ENCODE measurements at places on chromosomes 5 and 9.

DNA sequence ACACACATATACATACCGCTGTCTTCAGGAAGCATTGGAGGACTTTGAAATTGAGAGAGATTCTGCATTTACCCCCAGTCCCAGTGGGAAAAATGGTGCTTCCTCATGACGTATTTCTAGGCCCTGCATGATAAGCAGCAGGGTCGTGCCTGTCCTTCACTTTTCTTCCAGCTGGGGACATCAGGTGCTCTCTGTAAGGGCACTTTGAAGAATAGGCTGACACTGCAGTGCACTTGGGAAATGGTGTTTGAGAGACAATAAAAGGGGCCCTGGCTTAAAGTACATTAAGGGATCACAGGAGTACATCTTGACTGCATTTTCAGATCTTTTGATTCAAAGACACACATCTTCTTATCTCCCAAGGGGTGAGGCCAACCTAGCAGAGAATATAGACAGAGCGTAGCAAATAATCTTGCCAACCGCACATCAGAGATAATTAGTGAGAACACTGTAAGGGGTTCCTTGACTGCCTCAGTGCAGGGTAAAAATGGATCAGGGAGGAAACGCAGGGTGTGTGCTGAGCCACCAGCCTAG is 437.9 kb downstream of the CSNK1G3 start:
- no peak for DNase-seq

DNA sequence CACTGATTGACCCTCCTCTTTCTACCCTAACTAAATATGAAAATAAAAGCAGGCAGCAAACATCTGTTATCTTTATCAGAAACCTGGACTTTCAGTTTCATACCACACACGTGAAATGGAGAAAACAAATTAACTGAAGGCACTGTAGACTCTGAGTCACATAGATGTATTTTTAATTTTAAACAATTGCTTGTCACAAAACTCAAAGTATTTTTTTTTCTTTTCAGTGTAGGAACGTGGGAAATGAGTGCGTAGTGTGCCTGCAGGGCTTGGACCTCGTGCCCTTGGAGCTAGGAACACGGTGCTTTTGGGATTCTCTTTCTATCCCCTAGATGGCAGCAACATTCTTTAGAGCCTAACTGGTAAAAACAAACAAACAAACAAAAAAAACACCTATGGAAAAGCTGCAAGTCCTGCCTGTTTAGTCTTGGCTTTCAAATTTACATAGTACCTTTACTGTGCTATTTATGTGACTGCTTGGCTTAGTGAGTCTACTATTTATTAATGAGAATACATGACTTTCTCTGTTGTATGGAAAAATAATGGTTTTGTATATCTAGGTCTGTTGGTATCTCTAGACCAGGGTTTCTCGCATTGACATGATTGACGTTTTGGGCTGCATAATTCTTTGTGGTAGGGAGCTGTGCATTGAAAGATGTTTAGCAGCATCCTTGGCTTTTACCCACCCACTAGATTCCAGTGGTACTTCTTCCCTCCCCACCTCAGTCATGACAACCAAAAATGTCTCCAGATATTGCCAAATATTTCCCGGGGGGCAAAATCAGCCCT is 16.8 kb upstream of the ACTBL2 start:
- DNase-seq: no peak

DNA sequence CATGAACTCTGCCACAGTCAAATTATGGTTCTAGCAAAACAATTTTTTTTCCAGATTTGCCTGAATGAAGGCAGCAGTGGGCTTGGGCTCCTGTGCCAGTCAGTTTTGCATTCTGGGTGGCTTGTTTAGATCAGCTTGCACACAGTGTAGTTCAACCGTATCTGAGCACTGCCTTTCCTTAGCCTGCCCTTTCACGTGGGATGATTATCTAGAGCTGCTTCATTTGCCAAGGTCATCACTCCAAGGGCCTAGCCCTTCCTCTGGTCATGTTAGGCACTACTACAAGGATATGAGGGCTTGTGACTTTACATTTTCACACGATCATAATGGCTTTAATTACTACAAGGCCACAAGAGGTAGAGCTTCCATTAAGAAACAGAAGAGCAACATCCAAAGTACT is 150.6 kb upstream of the EFNA5 start:
- no peak for DNase-seq

DNA sequence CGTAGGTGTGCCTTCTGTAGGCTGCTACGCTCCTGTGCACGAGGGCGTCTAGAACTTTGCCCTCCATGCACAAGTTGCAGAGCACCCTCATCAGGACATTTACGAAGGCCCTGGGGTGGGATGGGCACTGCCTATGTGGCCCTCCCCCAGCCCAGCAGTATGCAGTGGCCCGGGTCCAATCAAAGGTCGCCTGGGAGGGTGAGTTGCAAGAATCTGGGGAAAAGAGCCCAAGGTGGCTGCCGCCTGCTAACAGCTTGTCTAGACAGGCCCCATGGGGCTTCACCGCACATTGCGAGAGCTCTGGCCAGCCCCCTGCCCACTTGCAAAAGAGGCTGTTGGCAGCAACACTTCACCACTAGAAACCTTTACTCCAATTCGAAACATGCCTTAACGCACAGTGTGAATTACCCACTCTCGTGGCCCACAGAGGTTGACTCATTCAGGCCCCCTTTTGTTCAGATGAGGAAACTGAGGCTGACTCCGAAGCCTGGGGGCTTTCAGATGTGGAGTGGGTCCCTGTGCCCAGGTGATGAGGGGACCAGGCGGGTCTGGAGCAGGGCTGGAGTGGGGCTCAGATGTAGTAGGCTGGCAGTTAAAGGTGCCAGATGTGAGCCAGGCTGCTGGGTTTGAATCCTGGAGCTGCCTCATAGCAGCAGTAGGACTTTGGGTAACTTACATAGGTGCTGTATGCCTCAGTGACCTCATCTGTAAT is 31.8 kb upstream of the IL17B start:
- no peak for DNase-seq

- DNase-seq: no peak
These were observed 273.7 kb downstream of the SYK start for GRCh38 chr9:91075279-91075678.

DNA sequence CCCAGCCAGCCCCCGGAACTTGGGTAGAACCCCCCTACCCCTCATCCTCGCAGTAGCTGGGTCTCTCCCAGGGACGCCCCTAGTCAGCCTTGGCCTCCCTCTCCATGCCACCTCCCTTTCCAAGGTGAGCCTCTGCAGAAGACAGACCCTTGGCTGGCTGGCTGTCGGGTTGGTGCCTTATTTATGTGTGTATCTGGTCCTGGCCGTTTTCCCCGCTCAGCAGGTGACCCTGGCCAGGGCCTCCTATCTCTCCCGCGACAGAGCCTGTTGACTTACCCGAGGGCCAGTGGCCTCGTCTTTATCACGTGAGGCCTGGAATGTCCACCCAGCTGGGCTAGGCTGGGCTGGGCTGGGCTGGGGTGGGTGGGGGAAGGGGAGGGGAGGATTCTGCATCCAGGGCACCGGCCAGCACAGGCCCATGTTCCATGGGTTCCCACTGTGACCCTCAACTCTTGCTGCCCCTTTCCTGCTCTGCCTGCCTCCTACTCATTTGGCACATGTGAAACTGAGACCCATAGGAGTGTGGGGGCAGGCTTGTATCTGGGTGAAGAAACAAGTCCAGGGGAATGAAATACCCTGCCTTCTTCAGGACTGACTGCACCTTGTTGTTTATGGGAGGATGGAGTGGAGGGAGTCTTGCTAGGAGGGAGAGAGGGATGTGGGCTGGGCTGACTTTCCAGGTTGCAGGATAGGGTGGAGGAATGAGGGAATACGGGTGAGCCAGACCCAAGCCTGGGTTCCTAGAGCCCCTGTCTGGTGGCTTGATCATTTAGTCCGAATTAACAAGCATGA is 3.1 kb downstream of the CXXC5 start:
- no peak for DNase-seq

- DNase-seq: no peak
These were observed 165.3 kb downstream of the TAF11L14 start for GRCh38 chr5:17799521-17799920.

- DNase-seq: no peak
These were observed 6.9 kb upstream of the TTC33 start for GRCh38 chr5:40762705-40763104.

- no peak for DNase-seq
These were observed 70.7 kb upstream of the MAN2A1 start for GRCh38 chr5:109619021-109619460.

DNA sequence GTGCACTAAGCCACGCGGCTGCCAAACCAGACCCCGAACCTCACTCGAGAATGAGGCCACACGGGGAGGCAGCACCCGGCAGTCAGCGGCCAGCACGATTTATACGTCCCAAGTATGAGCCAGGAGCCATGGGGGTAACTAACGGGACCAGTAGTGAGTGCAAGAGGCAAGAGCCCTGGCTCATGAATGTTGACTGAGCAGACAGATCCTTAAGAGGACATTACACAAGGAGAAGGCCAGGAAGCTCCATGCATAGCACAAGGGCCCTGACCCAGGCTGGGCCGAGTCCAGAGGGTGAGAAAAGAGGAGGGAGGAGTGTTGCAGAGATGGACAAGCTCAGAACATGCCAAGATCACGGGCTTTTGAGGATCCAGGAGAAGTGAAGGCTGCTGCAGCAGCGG is 58.6 kb upstream of the PHYKPL start:
- no peak for DNase-seq

GRCh38 chr9:70406434-70406862 is 8.0 kb downstream of the KLF9 start:
- no peak for DNase-seq

All from stimulated activated CD4-positive, alpha-beta T cell treated with anti-CD3 and anti-CD28 coated beads, Interleukin-15, amount 100 ng/mL, for 1 hour (primary cell).